ENCODE measurements at places on chromosomes 2 and 18.

- DNase-seq = no peak
These were observed 10.6 kb upstream of the ZNF516 start for GRCh38 chr18:76505614-76506013.

DNA sequence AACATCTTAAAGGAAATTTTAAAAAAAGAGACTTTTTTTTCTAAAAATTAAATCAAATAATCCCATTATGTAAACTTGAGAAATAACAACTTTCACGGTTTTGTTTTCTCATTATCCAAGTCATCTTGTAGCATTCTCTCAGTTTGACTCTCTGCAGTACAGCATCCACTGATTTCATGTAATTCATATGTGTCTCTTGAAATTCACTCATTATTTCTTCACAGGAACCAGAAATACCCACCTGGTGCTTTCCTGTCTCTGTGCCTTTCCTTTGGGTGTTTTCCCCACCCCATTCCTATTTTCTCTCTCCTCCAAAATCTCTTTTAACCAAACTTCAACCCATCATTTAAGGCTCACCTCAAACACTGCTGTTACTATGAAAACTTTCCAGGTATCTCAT lies 116.1 kb upstream of the STK17B start:
- no peak for DNase-seq

DNA sequence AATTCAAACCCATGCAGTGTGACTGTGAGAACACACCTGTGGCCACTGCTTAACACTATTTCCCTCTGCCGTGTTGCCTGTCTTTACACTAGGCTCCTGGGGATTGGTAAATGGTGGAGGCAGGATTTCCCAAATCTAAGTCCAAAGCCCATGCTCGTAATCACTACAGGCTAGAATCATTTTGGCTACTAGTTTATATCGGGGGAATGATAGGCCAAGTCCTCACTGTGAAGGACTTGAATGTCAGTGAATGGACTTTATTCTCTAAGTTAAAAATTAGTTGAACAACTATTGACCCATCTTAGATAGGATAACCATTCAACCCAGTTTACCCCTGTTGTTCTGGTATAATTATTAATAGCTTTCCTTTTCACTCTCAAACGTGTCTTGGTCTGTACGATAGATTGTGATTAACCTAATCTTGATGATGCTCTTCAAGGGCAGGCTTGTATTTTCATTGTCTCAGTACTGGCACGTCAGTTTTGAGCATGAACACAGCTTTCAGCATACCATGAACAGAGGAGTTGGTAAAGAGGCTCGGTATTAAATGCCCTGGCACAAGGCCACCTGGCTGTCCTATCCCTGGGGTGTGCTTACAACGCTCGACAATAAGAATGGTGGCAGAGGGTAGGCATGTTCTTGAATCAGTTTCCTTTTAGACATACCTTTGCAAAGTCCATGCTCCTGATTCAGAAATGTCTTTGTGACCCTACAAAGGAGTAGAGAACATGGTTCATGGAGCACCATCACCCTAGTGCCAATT lies 148.8 kb downstream of the RTN4 start:
- no peak for DNase-seq

DNA sequence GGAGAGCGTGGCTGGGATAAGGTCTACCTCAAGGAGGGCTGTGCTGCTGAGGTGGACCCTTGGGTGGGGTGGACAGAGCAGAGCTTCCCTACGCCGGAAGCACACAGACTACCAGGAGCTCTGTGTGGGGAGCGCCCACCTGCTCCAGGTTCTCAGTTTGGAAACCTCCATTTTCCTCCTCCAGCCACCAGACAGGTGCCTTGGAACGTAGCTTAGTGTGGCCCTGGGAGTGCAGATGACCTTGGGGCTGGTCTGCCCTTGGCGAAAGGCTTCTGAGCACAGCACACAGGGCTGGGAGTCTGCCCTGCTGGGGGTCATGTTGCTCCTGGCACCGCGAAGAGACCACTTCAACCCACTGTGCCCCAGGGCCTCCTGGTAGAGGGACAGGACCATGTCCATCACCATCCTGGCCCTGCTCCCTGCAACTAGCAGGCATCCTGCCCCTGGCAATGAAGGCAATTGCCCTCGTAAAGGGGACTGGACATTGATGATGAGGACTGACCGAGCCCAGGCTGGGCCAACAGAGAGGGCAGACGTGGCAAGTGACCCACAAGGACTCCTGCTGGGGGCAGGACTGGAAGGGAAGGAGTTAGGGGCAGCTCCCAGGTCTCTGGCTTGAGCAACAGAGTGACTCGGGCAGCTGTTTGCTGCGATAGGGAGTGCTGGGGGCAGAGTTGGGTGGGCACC lies 214.7 kb downstream of the CYP26B1 start:
- DNase-seq = no peak

GRCh38 chr2:24919506-24920097 lies 435 bp downstream of the ADCY3 start:
- DNase-seq = no peak

- no peak for DNase-seq
These were observed 1462.7 kb upstream of the NXPH2 start for GRCh38 chr2:140242889-140243288.

GRCh38 chr2:6970551-6970950 lies 53.3 kb downstream of the RNF144A start:
- no peak for DNase-seq

- no peak for DNase-seq
These were observed 55.7 kb upstream of the ASAP2 start for GRCh38 chr2:9150906-9151305.

DNA sequence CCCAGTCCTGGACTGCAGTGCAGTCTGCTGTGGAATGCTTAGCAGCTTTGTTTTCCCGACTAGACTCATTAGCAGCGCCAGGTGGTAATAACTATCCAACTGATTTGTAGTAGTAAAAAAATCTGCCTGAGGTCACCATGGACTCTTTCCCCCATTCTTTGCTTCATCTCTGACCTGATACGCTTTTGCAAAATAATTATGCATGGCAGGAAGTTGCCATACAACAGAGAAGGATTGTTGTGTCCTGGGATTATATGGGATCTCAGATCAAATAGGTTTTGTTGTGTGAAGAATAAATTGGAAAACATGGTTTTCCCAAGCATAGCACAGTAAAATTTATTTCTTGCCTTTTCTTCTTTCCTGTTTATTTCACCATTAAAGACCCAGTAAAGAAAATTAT lies 72.4 kb upstream of the ATP5MC3 start:
- DNase-seq = no peak

DNA sequence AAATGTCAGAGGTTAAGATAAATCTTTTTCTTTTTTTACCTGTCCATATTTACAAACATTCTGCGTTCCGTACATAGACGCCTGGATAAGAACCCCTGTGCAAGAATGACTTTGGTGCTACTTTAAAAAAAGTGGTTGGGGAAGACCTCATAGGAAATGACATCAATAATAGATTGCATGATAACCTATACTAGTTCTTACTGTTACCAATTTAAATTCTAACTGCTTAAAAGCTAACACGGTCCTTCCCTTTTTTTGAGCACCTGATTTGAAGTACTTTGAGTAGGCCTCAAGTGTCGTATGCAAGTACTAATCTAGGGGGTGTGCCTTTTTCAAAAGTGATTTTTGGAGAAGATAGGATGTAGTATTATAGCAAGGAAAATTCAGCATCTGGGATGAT lies 2.1 kb downstream of the SLC39A10 start:
- DNase-seq = no peak

- no peak for DNase-seq
These were observed 116.2 kb downstream of the STPG4 start for GRCh38 chr2:47038656-47039488.

DNA sequence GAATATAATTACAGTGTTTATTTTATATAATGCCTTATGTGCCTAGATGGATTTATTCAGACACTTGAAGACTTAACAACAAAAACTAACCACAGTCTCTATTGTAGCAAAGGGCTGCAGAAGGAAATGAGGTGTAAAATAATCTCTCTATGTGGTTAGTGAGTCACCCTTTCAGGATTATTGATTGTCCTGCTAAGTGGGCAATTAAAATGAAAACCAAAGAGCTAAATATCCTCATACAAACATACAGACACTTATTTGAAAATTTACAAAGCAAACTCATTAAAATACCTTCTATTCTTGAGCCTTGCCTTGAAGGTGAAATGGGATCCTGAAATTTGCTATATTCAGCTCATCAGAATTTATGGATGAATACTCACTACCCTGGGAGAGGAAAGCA lies 27.7 kb upstream of the DCC start:
- no peak for DNase-seq

DNA sequence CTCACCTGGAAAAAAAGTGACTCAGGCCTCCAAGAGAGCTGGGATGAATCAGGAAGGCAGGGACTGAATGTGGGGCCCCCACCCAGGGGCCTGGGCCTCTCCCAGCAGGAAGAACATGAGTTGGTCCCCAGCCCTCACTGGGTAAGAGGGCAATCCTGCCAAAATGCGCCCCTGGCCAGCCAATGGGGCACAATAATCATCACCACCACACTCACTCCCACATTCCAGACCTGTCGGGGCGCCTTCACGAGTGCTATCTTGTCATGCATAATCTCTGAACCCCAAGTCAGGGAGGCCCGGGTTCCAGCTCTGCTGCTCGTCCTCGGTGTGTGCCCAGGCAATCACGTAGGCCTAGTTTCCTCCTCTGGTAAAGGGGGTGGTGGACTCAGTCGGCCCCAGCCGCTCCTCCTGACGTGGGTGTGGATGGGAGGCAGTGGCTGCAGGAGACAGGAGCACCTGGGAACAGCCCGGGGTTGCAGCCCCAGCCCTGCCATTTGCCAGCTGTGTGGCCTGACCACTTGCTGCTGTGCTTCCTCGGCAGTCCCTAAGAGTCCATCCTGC lies 115.1 kb downstream of the CYP26B1 start:
- no peak for DNase-seq

DNA sequence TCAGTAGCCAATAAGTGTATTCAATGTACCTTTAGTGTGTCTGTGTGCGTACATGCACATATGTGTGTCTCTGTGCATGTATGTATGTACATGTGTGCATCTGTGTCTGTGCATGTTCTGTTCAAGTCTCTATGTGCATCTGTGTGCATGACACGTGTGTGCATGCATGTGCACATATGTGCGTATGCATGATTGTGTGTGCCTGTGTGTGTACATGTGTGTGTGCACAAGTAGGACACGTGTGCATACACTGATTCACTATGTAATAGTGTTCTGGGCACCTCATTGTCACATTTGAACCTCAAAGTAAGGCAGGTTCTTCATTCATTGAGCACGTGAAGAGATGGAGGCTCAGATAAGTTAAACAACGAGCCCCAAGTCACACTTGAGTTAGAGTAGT lies 142.6 kb upstream of the COPS8 start:
- no peak for DNase-seq
